Occipital lobe (tissue), 3 donors: ENCODE measurements at places on chromosomes 2 and 18. TPM values are rescaled to one million over a fixed set of nuclear protein-coding genes. Genes with fewer than 3 reads are reported as not detected.

MITD1 gene
- 20.0 TPM for total RNA-seq

FBXO48 gene
- 0.94 TPM for total RNA-seq

PLB1 gene
- 2.3 TPM for total RNA-seq

MRPS9 gene
- 15.1 TPM for total RNA-seq

GRCh38 chr18:23752796-23753195 lies 63.5 kb downstream of the LAMA3 start:
- peak; percentile 28 for DNase-seq
